ENCODE measurements at places on chromosomes 3 and 15.
A peak's percentile ranks its signal among the peaks of the same experiment; 100 is the strongest.

GRCh38 chr15:74995779-74996765 lies 709 bp downstream of the SCAMP5 start:
- DNase-seq, result no peak

GRCh38 chr3:142892714-142893113 lies 3.8 kb upstream of the PCOLCE2 start:
- no peak for DNase-seq

DNA sequence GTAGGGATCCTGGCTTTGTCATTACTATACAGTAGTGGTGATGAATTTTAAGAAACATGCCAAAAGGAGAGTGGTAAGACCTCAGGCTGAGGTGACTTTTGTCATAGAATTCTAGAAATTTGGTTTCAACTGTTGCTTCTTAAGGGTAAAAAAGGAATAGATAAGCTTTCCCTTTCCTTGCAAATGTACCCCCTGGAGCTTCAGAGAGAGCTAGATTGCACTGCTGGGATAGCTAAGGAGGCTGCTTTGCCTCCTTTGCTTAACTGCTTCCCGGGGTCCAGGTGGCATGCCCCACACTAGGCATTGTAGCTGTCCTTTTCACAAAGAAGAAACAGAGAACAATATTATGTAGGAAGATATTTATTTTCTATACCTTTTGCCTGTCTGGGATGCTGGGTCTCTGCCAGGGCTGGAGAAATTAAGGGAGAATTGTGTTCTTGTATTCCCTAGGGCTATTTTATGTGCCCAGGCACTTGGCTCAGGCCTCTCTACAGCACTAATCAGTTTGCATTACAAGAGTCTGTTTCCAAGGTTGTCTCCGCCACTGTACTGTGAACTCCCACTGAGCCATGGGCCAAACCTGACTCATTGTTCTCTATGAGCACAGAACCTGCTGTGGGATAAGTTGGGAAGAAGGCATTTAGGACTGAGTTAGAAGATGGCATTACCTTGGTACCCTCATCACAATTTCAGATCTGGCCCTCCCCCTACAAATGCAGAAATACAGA lies 460.0 kb downstream of the PDCD6IP start:
- no peak for DNase-seq

DNA sequence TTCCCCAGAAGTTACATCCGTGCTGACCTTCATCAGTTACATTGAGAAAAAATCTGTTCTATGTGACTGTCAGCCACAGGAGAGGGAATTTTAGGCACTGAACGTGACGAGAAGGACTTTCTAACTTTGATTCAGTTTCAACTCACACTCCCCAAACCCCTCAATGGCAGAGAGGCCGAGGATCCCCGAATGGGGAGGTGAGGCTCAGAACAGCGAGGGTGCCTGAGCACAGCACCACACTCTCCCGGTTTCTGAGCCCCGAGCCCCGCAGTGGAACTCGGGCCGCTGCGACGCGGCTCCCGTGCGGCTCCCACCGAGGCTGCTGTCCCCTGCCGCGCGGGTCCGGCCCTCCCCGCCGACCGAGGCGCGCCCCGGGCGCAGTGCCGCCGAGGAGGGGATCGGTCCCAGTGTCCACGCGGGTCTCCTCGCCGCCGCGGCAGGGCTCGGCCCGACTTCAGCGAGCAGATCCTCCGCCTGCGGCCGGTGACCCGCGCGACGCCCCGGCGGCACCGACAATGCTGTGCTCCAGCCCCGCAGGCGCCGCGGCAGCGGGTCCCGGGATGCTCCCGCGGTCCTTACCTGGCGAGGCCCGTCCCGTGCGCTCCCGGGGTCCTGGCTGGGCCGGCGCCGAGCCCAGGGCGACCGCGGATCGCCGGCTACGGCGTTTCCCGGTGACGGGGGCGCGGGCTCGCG lies 439 bp downstream of the CTXND1 start:
- no peak for DNase-seq

GRCh38 chr3:146117406-146118285 lies 43.3 kb downstream of the PLOD2 start:
- DNase-seq, result no peak

GRCh38 chr3:126886217-126886616 lies 96.7 kb upstream of the PLXNA1 start:
- DNase-seq, result no peak

GRCh38 chr3:88101142-88101541 lies 42.1 kb downstream of the ZNF654 start:
- no peak for DNase-seq

GRCh38 chr3:41898631-41899030 lies 63.3 kb downstream of the ULK4 start:
- no peak for DNase-seq

DNA sequence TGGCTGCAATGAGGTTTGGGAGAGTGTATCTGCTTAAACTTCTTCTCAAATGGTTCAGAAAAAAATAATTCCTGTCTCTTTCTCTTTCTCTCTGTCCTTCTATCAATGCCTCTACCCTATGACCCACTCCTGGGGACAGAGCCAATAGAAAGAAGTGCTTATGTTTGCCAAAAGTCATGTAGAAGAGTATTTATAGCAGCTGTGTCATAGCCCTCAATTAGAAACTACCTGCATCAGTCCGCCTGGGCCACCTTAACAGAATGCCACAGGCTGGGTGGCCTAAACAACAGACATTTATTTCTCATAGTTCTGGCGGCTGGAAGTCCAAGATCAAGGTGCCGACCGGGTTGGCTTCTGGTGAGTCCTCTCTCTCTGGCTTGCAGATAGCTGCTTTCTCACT lies 92.5 kb downstream of the HMG20A start:
- DNase-seq, result no peak

- peak; percentile 31 for DNase-seq
These were observed 11.3 kb upstream of the KNL1 start for GRCh38 chr15:40582726-40583246.

DNA sequence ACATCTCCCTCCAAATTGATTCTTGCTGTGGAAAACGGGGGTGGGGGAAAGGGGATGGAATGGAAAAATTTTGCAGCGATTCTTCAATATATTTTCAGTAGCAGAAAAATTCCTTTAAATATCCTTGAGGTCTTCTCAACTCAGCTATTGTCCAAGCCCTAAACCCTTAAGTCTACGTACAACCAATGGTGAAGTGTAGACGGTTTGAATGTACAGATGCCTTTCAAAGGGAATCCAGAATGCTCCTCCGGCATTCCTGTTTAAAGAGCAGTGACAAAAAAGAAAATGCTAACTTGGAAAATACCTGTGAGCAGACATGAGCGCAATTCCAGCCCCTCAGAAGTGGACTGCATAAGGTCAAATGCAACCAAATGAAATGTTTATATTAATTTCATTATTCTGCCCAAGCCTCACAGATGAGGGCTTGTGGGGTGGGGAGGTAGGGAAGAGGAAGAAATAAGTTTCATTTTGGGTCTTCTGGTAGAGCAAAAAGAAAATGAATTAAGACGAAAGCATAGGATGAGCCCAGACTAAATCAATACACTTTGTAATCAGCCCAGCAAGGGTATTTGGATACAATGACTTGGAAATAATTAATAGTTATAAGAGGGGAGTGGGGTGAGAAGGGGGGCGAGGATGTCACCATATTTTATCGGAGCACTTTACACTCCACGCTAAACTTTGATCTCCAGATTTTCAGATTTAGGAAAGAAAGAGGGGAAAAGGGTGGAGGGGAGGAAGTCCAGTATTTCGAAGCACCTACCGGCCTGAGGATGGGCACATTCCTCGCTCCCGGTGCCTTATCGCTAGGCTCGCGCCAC lies 2.7 kb downstream of the FOXP1 start:
- DNase-seq, result no peak

GRCh38 chr15:42239528-42240182 lies 31.6 kb upstream of the VPS39 start:
- no peak for DNase-seq

DNA sequence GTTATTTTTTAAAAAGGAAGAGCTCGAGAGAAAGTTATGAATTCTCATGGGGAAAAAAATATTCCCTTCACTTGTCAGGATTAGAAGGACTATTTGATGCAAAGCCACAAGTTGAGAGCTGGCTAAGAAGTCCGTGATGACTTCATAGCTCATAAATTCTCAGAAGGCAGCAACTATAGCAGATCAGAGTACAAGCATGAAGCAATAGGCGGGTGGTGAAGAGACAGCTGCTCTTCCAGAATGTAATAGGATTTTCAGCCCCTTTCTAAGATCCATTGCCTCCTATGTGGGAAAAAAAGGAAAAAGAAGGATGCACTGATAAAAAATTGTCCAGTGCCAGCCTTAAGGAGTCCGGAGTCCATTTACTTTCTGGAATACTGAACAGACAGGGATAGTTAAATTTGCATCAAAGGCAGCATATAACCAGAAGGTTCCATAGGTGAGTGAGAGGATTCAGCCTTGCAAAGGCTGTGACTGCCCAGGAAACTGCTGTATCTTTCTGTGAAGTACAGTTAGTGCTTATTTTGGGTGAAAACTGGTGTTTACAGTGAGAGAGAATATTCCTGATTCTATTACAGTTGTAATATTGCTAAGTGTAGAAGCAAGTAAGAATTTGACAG lies 929.5 kb upstream of the ALCAM start:
- DNase-seq, result no peak

DNA sequence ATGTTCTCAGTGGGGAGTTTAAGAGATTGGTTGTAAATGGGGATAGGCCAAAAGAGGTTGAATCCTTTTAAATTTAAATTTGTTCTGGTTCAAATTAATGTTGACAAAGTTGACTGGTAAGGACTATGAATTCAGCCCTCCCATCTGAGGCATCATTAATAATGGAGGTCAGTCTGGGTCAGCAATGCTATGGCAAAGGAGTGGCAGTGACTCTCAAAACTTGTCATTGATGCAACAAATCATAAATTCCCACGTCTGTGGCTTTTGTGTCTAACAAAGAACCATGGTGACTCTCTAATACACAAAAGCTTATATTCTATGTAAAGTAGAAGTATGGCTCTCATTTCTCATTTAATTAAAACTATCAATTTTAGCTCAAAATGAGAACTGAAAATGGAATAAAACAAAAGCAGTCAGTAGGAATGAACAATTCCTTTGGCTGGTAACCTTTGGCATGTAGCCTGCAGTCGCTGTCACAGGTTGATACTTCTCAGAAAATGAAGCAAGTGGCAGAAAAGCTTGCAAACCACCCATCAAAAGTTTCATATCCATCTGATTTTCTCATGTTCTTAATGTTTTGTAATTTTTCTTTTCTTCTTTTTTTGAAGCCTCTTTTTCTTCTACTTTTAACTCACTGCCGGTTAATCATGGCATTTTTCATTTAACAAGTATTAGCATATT lies 12.2 kb upstream of the ZBED2 start:
- DNase-seq, result no peak

DNA sequence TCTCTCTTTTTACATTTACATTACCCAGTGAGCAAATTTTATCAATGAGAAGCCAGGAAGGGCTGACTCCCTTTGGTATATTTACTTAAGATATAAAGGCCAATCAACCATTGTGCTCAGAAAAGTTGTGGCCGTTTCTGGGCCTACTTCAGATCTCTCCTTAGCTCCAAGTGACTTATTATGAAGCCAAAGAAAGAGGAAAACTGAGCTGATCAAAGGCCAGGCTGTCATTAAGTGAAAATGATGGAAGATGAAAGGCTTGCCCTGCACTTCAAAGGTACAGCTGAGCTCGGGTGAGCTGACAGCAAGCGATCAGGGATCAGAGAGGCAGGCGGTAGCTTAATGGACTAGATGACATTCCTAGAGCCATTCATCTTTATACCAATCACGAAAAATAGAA lies 24.8 kb downstream of the VGLL4 start:
- DNase-seq, result no peak

GRCh38 chr3:72177075-72178050 lies 392.4 kb upstream of the PROK2 start:
- no peak for DNase-seq

GRCh38 chr15:66646799-66647198 lies 55.2 kb upstream of the SMAD6 start:
- no peak for DNase-seq

DNA sequence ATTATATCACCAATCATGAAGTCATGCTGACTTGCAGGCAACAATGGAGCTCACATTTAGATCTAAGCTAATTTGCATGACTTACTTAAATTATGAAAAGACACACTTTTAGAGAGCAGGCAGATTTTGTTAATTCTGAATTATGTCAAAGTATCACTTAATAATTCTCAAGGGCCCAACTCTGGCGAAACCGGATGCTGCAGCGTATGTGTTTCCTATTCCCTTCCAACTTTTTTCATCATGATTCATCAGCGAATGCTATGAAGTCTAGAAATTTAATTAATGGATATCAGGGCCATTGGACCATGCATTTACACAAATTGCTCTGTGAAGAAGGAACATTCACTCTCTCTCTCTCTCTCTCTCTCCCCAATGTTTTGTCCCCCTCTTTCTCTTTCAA lies 63.5 kb upstream of the GOLGA8A start:
- DNase-seq, result no peak

- DNase-seq, result peak; percentile 22
These were observed 66.6 kb upstream of the UMPS start for GRCh38 chr3:124663690-124664089.

- DNase-seq, result no peak
These were observed 108.5 kb downstream of the FILIP1L start for GRCh38 chr3:100005665-100006393.

DNA sequence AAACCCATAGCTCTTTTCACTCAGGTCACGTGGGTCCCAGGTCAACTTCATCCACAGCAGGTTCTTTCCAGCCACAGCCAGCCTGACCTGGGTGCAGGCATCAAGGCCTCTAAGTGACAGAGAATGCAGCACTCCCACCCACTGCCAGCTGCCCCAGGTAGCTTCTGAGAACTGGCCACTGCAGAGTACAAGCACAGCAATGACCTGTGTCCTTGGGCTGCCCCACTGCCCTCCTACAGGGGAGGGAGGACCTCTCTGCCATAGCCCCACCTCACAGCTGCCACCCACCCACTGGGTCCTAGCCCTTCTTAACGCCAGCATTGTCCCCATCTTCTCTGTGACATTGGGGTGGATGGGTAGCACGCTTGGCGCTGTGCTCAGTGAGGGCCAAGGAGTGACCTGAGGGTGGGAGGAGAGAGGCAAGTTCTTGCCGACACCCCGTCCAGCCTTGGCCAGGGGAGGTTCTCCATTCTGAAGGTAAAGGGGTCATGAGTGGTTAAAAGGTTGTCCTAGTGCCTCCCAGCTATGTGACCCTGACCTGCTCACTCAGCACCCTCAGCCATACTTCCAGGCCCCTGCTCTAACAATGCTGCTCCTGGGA lies 12.4 kb downstream of the CISH start:
- no peak for DNase-seq

GRCh38 chr3:107662586-107662985 lies 139.8 kb downstream of the BBX start:
- no peak for DNase-seq

DNA sequence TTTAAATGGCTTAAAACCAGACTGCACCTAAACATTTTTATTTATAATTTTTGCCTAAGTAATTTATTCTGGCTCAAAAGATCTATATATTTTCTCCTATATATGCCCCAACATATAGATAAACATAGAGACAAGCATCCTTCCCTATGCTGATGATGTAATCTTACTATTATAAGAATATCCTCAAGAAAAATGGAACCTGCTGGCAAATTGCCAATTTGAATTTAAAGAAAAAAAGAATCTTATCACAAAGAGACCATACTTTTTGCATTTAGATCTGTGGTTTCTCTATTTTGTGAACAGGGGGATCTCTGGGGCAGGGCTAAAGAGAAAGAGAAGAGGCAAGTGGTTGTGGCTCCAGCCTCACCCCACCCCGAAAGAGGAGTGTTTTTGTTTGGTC lies 107.2 kb upstream of the CMC1 start:
- no peak for DNase-seq

- peak; percentile 68 for DNase-seq
These were observed 19.0 kb downstream of the SYNM start for GRCh38 chr15:99123713-99124451.

GRCh38 chr3:132880986-132881385 lies 157.2 kb upstream of the TMEM108 start:
- no peak for DNase-seq

- no peak for DNase-seq
These were observed 358.2 kb downstream of the SQOR start for GRCh38 chr15:45993072-45993471.
